ENCODE measurements at places on chromosomes 4 and X.
A peak's percentile ranks its signal among the peaks of the same experiment; 100 is the strongest.

DNA sequence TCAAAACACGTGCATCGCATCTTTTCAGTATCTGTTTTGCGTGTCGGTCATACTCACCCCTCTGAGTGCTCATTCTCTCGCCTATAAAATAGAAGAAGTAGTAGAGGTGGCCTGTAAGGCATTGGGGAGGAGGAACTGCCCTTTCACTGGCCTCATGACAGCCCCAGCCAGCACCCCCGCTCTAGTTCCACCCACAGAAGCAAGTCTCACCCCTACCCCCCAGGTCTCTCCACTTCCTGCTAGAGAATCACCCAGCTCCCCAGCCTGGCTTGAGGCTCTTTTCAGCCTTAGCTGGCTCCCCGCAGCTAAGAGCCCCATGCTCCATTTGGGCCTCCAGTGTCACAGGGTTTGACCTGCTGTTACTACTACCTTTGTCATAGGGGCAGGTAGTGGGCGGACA is 11.8 kb downstream of the HDAC6 start:
- no peak for DNase-seq

DNA sequence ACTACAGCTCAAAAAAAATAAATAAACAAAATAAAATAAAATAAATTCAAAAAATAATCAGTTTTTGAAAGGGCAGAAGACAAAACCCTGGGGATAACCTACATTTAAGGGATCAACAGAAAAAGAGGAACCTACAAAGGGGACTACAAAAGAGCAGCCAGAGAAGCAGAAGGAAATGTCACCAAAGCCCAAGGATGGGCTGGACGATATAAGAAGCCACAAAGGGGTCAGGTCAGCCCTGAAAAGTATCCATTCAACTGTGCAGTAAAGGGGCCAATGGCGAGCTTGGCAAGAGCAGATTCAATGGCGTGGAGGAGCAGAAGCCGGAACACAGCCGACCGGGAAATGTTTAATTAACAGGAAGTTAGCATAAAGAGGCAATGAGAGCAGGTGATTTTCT is 16.9 kb downstream of the ACOT9 start:
- no peak for DNase-seq

DNA sequence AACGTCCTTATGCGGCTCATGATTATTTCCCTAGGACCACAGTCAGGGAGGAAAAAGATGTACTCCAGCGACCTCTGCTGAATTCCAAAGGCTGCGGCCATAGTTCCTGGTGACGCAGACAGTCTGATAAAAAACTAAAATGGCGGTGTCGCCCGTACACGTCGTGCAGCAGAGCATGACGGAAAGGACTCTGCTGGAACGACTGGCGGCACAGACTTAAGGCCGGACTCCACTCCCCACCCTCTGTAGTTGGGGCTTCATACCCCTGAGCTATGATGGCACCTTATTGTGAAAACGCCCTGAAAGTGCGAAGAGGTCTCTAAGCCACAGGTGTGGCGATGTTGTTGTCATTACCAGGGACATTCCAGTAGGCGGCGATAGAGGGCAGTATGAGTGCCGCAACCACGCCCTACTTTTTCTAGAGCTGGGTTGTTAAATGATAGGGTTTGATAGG is 90.0 kb upstream of the EDA2R start:
- DNase-seq = peak; percentile 59

- peak; percentile 45 for DNase-seq
Observed at GRCh38 chrX:106170318-106170717, 2.2 kb downstream of the PWWP3B start.

- no peak for DNase-seq
Observed at GRCh38 chrX:134362560-134363089, 97.3 kb upstream of the HPRT1 start.

DNA sequence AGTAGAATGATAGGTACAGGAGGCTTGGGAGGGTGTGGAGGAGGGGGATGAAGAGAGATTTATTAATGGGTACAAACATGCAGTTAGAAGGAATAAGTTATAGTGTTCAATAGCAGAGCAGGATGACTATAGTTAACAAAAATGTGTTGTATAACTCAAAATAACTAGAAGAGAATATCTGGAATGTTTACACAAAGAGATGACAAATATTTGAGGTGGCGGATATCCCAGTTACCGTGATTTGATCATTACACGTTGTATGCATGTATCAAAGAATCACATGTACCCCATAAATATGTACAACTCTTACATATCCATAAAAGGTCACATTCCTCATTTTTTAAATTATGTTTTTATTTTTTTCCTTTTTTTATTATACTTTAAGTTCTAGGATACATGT is 456.6 kb downstream of the MAGEB5 start:
- DNase-seq = no peak

DNA sequence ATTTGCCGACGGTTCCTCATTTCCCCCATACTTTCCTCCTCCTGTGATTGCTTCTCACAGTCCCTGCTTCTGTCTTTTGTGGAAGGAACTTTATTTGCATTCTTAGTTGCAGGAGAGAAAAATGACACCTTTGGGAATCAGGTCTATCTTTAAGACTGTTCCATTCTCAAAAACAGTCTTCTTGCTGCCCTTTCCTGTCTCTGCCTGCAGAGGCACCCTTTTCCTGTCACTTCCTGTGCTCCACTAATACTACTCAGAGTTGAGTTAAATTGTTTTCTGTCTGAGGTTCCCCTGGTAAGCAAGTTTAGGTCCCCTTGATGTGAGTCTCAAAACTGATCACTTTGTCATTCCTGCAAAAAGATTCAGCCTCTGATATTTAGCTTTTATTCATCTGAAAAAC is 208.8 kb upstream of the CLNK start:
- no peak for DNase-seq

GRCh38 chr4:151824656-151825055 is 63.8 kb upstream of the GATB start:
- no peak for DNase-seq

- no peak for DNase-seq
Observed at GRCh38 chr4:25926462-25926861, 12.4 kb downstream of the SMIM20 start.

GRCh38 chrX:44817029-44817428 is 26.8 kb upstream of the DUSP21 start:
- no peak for DNase-seq

DNA sequence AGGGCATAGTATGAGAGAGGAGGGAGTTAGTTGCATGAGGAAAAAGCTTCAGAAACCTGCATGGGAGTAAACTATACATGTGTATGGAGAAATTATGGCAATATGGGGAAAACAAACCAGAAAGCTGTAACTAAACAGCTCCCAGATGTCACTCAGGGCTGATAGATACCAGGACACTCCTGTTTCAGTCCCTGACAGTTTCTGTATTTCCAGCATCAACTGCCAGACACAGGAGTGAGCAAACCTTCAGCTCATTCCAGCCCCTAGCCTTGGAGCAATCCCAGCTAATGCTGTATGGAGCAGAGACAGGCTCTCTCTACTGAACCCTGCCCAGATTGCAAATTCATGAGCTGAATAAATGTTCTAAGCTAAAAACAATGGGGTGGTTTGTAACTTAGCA is 382.9 kb upstream of the MAGEB18 start:
- DNase-seq = peak; percentile 69

DNA sequence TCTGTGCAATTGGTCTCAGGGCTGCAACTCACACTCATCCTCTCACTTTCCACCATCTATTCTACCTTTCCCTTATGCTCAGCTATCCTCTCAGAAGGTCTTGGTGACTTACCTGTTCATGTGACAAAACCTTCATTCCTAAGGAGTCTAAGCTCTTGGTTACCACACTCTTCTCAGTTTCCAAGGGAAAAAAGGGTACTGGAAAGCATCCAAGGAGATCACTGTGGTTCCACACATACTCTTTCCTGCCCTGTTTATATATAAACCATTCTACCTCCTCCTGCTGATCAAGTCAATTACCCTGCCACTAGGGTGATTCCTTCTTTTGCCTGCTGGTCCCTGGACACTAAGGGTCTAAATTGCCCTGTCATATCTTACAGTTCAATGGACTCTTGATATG is 57.2 kb upstream of the MAML3 start:
- no peak for DNase-seq

DNA sequence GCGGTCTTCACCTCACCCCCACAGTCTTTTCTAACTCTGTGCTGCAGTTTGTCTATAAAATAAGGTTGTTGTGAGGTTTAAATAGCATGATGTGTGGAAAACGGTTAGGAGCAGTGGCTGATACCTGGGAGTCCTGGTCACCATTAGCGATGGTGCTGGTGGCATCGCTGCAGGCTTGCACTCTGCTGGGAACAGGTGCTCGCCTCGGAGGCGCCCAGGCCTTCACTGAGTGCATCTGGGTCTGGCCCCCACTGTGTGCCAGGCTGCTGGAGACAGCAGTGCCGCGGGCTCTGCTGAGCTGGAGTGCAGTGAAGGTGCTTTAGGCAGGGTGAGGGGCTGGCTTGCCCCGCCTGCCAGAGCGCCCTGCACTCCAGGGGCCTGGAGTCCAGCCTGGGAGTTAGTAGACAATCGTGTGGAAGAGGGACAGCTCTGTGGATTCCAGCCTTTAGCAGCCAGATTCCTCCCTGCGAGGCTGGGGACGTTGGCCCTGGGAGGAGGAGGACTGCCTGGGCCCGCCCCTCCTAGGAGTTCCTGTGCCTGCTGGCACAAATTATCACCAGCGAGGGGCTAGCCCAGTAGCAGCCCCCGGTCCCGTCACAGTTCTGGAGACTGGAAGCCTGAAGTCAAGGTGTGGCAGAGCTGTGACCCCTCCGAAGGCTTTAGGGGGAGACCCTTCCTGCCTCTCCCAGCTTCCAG is 7.3 kb downstream of the RGS12 start:
- no peak for DNase-seq

- no peak for DNase-seq
Observed at GRCh38 chr4:107210450-107211239, 174.5 kb upstream of the DKK2 start.

DNA sequence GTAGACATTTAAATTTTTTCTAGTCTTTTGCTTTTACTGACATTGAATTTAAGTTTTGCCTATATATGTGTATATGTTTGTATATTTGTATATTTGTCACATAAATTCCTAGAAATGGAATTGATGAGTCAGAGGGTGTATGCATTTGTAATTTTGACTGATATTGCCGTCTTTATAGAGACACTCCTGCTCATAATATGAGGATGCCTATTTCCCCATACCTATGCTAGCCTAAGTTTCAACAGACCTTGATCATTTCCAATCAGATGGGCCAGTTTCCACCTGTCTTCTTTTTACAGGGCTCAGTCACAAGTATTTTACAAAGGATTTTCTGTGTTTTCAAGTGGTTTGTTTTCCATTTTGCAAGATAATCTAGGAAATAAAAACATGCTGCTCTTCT is 10.8 kb downstream of the PDLIM5 start:
- no peak for DNase-seq

DNA sequence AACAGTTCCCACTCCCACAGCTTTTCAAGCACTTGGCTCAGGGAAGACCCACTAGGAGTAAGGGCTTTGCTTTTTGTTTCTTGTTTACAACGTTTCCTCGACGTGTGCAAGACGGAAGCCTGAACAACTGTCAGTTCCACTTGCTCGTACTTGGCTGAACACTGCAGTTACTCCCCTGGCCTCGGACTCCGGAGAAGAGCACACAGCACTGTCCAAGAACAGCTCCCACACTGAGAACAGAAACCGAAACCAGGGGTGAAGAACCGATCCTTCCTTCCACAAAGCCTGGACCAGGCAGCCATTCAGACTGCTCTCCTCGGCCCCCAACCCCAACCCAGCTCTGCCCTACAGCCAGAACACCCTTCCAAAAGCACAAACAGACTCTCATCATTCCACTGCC is 25.5 kb downstream of the IRF2 start:
- peak; percentile 62 for DNase-seq

DNA sequence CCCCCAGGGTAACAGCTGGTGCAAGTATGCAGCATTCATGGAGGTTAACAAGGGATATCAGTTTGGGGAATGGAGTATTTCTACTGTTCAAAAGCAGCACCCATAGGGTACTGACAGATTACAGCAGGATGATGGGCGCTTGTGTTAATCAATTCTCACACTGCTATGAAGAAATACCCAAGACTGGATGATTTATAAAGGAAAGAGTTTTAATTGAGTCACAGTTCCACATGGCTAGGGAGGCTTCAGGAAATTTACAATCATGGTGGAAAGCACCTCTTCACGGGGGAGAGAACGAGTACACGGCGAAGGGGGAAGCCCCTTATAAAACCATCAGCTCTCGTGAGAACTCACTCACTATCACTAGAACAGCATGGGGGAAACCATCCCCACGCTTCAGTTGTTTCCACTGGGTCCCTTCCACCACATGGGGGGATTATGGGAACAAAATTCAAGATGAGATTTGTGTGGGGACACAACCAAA is 64.1 kb downstream of the TNIP2 start:
- no peak for DNase-seq

- DNase-seq = no peak
Observed at GRCh38 chrX:12985331-12985730, 10.4 kb downstream of the TMSB4X start.

- peak; percentile 40 for DNase-seq
Observed at GRCh38 chr4:25813448-25814106, 49.2 kb downstream of the SEL1L3 start.

DNA sequence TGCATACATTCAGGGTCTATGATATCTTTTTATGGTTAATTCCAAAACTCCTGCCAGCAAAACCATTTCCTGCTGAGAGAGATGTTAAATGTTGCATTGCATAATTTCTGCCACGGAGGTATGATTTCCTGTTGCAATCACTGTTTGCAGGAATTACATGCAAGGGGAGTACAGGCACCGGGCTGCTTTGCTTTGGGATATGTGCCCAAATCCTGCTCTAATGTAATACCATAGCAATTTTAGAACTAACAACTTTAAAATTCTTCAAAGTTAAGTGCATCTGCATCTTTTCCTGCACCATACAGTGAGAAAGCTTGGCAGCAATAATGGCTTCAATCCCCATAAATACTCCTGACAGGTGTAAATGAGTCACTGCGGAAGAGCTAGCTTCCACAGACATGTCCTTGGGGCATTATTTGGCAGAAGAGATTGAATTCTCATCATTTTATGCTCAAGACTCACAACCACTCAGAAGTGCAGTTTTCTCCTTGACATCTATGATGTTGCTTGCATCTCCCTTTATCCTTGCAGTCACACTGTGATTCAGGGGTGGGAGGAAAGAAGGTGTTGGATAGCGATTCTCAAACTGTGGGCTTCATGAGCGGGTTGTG is 29.6 kb downstream of the TRIM2 start:
- peak; percentile 89 for DNase-seq

DNA sequence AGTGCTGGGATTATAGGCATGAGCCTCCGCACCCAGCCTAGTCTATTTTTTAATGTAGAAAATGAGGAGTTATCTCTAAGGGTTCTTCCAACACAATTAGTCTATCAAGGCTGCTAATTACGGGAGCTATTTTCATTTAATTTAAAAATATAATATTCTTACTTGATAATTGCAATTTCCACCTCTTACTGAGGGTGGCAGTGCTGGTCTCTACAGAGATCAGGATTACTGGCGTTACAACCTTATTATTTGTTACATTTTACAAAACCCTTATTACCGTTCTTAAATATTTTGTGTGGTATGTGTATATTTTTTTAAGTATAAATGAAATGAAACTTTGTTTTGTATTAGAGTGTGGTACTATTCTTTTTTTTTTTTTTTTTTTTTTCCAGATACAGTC is 17.6 kb upstream of the GK start:
- no peak for DNase-seq

DNA sequence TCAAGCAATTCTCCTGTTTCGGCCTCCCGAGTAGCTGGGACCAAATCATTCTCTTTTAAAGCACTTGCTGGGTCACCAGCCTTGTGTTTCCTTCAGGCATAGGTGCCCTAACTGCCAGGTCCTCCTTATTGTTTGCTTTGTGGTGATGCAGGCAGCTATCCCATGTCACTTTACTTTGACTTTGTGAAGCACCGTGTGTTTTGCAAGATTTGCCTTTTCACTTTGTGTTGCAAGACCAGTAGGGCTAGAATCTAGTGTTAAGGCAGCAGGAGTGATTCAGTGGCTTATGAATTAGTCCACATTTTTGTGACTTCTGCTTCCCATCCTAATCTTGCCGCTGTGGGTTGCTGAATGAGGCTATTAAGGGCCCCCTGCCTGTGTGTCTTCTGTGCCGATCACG is 20.2 kb downstream of the SYAP1 start:
- no peak for DNase-seq

Measured in tongue (tissue), 3 donors.